ENCODE measurements at places on chromosomes 12 and 14.

DNA sequence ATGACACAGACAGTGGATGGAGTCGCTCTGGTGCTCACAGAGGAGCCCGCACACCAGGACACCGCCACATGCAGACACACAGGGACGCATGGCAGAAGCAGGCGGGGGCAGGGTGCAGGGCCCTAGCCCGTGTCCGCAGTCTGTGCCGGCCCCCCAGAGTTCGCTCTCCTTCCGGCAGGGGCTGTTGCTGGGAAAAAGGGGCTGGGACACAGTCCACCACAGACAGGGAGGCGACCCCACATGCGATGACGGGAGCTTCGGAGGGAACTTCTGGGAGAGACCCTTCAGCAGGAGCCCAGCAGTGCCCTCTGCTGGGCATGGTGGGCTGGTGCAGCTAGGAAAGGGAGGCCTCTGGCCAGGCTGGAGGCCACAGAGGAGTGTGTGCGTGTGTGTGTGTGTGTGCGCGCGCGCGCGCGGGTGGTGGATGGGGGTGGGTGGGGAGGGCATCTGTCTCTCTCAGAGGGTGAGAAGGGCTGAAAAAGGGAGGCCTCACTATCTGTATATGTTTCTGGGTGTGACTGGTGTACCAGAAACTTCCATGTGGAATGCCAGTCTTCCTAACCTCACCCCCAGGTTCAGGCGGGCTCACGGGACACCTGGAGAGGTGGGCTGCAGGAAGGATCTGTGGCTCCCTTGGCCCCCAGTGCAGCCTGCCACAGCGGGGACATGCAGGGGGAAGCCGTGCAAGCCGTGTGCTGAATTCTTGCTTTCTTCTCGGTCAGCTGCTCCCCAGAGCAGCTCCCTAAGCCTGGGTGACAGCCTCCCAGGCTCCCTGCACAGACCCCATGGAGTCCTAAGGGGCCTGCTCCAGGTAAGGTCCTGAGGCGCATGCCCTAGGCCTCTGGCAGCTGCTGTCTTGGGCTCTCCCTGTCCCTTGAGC, 60.7 kb downstream of the PLEKHG3 start:
- DNase-seq, result peak; percentile 83

DNA sequence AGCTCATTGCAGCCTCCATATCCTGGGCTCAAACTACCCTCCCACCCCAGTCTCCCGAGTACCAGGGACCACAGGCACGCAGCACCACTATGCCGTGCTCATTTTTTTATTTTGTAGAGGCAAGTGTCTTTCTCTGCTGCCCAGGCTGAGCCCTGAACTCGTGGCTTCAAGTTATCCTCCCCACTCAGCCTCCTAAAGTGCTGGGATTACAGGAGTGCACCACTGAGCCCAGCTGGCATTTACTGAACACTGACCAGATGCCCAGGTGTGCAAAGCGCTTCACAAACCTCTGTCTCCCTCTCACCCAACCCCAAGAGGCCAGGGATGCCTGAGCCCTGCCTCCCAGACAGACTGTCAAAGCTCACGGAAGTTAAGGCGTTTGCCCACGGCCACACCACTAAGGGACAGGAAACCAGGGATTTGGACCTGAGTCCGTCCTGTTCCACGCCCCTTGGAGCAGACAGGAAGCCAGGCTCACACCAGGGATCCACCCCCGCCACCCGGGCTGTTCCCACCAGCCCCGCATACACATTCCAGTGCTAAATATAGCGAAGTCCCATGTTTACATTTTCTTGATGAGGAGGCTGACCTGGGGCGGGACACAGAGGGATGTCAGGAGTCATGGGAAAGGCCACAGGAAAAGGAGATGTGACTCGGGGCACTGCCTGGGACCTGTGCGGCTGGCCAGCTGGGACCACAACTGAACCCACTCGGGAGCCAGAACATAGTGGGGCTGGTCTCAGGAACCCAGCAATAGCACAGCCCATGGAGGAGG, 51.2 kb downstream of the TESC start:
- no peak for DNase-seq

DNA sequence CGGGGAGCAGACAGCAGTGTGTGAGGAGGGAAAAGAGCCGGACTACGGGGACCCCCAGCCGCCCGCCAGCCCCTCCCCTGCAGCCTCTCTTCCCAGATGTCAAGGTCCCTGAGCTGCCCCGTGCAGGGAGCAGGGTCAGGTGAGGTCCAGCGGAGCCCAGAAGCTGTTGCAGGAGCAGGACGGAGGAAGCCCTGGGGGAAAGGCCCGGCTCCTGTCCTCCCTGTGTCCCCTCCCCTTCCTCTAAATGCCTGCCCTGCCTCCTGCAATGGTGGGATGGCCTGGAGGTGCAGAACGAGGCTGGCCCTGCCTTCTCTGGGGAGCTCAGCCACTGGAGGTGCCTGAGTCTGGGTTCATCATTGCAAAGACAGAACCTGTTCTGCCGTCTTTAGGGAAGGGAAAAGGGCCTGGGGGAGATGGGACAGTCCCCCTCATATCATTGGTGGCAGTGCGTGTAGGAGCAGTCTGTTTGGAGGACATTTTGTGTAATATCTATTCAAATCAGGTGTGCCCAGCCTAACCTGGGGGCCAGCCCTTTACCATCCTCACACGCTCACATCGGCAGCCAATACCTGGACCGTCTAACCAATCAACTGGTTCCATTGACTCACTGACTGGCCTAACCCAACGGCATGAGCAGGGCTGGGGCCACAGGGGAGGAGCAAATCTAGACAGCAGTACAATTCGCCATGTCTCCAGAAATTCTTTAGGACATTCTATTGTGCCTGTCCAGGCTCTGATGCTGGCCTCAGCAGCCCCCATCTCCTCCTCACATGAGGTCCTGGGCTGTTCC, 364.1 kb upstream of the SFSWAP start:
- DNase-seq, result peak; percentile 38

- no peak for DNase-seq
Observed at GRCh38 chr12:51829011-51829481, 19.5 kb downstream of the FIGNL2 start.
